Erythroblast (primary cell): ENCODE measurements at places on chromosomes 6 and 20.

- no peak for DNase-seq
Measured at GRCh38 chr20:36883977-36884535, 8.1 kb downstream of the TLDC2 start.

GRCh38 chr20:15251171-15251570 is 913.8 kb upstream of the FLRT3 start:
- DNase-seq, result no peak

GRCh38 chr6:148828047-148828446 is 81.2 kb downstream of the UST start:
- no peak for DNase-seq

GRCh38 chr6:110181131-110182030 is 1.2 kb downstream of the CDC40 start:
- DNase-seq, result peak; percentile 38

- DNase-seq, result no peak
Measured at GRCh38 chr6:45537539-45537938, 159.8 kb upstream of the SUPT3H start.

DNA sequence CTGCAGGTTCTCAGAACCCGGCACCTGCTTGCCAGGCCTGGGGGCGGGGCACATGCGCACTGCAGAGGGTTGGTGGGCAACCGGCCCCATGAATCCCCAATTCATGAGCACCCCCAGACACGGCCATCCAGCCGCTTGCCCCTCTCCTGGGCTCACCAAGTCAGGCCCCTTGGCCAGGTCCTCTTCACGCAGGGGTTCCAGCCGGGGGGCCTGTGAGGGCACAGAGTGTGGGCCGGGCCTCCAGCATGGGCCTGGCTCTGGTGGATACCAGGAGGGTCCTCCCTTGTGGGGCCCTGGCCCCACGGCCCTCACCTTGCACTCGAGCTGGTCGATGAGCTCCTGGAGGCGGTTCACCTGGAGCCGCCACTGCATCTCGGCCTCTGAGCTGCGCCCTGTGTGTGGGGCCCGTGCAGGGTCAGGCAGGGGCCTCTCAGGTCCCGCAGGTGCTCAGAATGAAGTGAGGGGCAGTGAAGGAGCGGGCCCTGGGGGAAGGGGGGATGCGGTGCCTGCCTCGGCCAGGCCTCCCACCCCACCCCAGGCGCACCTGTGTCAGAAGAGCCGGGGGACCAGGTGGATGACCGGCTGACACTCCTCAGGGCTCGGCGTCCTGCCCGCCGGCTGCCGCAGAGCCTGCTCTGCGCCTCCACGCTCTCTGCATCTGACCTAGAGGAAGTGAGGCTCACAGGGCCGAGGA is 2.6 kb upstream of the C20orf144 start:
- DNase-seq, result no peak

DNA sequence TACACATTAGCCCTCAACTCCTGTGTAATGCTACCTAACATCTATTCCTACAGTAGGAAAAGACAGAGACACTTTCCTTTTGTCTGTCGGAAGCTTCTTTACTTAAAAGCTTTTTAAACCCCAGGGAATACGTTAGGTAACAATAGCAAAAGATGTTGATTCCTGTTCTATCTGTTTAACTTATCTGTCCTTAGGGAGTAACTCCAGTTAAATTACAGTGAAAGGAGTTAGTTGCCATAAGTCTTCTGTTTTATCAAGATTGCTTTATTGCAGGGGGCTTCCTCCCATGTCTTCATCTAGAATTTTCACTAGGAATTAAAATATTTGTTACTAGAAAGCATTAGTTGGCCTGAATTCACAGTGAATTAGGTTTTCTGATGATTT is 26.2 kb downstream of the TOP1 start:
- DNase-seq, result no peak

- no peak for DNase-seq
Measured at GRCh38 chr6:15160812-15161211, 85.1 kb upstream of the JARID2 start.

- no peak for DNase-seq
Measured at GRCh38 chr20:33181482-33182093, 13.6 kb downstream of the BPIFA2 start.

GRCh38 chr20:45036044-45036755 is 64.7 kb downstream of the KCNS1 start:
- peak; percentile 48 for DNase-seq

- no peak for DNase-seq
Measured at GRCh38 chr20:45449528-45449927, 20.0 kb upstream of the WFDC2 start.

- no peak for DNase-seq
Measured at GRCh38 chr20:39605908-39606307, 643.8 kb downstream of the DHX35 start.

DNA sequence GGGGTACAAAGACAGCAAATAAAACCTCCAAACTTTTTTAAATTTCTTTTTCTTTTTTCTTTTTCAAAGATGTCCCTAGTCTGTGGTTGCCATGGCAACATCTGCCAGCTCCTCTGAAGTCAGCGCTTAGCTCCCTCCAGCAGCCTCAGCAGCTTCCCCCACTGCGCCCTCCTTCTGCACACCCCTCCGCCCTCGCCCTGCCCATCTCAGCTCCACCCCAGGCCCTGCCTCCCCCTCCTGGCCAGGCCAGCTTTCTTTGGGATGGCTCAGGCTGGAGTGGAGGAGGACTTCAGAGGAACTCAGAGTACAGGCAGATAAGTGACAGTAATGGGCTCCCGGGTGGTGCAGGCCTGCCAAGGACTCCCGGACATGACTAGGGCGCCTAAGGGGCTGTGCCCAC is 104.6 kb downstream of the LRFN2 start:
- DNase-seq, result no peak

- no peak for DNase-seq
Measured at GRCh38 chr6:135479601-135480000, 17.9 kb downstream of the AHI1 start.

DNA sequence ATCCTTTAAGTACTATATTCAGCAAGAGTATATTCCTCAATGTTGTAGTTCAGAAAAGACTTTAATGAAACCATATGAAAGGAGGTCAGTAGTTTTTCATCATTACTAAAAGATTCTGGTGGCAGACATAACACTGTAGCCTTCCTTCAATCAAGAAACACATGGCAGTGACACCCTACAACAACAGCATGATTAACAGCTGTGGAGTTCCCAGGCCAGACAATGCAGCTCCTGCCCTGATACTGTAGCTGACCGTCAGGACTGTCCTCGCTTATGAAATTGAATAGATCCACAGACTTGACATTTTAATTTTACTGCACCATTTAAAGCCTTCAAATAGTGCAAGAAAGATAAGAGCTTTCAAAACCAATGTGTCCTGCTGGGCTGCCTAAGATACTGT is 43.6 kb downstream of the USP45 start:
- no peak for DNase-seq

DNA sequence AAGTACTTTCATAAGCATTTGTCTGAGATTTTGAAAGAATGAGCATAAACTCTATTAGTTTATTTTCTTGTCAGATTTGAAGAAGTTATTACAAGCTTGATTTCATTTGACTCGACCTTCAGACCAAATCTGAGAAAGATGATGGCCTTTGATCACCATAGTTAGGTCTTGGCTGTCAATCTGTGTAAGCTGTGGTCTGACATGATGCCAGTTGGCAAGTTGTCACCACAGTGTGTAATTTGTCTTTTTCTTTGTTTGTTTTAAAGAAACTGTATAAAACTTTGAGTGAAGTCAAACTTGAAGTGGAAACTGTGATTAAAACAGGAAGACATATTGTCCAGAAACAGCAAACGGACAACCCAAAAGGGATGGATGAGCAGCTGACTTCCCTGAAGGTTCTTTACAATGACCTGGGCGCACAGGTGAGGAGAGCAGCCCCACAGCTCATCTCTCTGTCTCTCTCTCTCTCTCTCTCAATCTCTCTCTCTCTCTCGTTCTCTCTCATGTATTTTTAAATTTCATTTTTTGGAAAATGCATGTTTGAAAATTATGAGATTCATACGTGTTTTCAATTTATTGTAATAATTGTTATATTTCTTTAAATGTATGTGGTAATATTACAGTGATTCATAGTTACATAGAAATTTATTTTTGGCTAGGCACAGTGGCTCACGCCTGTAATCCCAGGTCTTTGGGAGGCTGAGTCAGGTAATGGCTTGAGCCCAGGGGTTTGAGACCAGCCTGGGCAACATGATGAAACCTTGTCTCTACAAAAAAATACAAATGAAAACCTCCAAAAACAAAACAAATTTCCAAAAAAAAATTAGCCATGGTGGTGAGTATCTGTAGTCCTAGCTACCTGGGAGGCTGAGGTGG is 208.1 kb downstream of the UTRN start:
- no peak for DNase-seq

GRCh38 chr6:108947114-108947854 is 99.1 kb downstream of the ARMC2 start:
- no peak for DNase-seq

DNA sequence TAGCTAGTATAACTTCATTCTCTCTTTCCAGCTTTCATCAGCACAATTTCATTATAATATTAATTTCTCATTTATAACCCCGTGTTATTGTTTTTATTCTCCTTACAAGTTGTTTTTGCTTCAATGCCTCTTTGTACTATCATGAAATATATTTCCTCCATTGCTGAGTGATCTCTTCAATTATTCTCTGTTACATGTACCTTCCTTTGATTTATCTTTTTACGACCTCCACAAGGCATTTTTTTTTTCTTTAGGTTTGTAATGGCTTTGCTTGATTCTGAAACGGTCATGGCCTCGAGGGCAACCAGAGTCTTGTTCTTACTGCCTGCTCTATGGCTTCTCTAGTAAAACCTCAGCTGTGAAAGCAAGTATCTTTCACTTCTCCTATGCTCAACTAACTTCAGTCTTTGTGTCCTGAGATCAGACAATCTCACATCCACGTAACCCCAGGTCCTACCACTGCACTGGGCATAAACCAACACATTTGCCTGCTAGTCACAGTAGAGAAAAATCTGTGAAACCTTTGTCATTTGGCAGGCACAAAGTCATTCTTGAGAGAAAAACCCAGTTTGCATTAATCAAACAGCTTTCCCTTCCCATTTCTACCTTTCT is 119.9 kb downstream of the UST start:
- DNase-seq, result no peak

DNA sequence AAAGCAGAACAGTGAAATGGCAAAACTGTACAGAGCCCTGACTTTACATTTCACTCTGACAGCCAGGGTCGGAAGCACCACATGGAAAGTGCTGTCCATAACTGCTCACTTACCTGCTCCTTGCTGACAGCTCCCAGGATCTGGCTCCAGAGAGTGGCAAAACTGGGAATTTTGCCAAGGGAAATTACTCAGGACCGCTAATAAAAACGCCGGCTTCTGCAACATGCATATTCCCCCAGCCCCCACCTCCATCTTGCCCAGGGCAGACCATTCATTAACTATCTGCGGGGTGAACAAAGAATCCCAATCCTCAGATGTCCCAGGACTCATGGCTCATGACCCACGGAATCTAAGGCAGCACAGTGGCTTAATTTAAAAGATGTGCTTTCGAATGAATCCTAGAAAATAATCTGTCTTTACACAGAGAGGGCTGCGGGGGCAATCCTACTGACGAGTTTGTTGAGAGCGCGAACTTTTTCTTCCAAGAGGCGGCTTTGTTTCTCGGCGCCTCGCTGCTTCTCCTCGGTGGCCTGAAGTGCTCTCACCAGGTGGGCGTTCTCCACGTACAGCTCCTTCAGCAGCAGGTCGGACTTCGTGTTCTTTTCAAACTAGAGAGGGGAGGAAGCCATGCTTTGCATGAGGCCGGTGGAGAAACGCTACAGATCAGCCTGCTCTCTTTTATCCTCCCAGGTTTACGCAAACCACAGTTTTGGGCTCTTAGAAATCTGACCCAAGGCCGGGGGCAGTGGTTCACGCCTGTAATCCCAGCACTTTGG is 45.8 kb downstream of the GINS1 start:
- DNase-seq, result no peak

DNA sequence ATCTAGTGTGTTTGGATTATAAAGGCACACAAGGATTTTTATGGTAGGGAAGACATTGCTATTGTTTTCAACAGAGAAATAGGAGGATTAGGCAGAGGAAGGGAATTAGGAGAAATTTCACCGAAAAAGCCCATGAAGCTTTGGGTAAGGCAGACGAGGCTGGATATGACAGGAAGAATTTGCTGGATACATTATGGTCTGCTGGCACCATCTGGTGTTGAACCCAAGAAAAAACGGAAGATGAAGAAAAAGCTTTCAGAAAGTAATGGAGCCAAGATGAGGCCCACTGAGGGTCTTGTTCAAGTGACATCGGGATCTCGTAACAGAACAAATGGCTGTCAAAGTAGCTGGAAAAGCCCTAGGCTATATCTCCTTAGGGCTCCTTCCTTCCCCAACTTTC is 56.5 kb downstream of the OR2J2 start:
- DNase-seq, result no peak

GRCh38 chr6:149202952-149203351 is 114.6 kb upstream of the TAB2 start:
- no peak for DNase-seq

GRCh38 chr6:72748759-72749158 is 126.9 kb downstream of the KCNQ5 start:
- no peak for DNase-seq

DNA sequence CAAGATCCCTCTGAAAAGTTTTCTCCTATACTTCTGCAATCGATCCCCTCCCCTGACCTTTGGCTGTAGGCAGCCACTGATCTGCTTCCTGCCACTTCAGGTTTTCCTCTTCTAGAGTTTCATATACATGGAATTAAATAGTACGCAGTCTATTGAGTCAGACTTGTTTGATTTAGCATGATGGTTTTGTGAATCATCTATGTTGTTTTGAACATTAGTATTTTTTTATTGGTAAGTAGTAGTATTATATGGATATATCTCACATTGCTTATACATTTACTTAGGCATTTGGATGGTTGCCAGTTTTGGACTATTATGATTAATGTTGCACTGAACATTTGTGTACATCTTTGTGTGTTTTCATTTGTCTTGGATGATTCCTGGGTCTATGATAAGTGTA is 518.0 kb downstream of the CD109 start:
- DNase-seq, result no peak

GRCh38 chr6:149895833-149896271 is 2.1 kb downstream of the RAET1E start:
- DNase-seq, result peak; percentile 6

DNA sequence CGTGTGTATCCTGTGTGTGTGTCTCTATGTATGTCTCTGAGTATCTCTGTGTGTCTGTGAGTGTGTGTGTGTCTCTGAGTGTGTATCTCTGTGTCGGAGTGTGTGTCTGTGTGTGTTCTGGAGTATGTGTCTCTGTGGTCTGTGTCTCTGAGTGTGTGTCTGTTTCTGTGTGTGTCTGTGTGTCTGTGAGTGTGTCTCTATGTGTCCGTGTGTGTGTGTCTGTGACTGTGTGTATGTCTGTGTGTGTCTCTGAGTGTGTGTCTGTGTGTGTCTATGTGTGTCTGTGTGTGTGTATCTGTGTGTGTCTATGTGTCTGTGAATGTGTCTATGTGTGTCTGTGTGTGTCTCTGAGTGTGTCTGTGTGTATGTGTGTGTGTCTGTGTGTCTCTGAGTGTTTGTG is 73.4 kb downstream of the SRC start:
- no peak for DNase-seq
